ENCODE measurements at places on chromosomes 6 and 20.
A peak's percentile ranks its signal among the peaks of the same experiment; 100 is the strongest.

GRCh38 chr6:121573481-121573880 is 138.0 kb downstream of the GJA1 start:
- DNase-seq: no peak

- DNase-seq: no peak
Observed at GRCh38 chr6:88251301-88251700, 85.2 kb upstream of the CNR1 start.

- DNase-seq: peak; percentile 45
Observed at GRCh38 chr6:46491628-46492547, 639 bp upstream of the RCAN2 start.

DNA sequence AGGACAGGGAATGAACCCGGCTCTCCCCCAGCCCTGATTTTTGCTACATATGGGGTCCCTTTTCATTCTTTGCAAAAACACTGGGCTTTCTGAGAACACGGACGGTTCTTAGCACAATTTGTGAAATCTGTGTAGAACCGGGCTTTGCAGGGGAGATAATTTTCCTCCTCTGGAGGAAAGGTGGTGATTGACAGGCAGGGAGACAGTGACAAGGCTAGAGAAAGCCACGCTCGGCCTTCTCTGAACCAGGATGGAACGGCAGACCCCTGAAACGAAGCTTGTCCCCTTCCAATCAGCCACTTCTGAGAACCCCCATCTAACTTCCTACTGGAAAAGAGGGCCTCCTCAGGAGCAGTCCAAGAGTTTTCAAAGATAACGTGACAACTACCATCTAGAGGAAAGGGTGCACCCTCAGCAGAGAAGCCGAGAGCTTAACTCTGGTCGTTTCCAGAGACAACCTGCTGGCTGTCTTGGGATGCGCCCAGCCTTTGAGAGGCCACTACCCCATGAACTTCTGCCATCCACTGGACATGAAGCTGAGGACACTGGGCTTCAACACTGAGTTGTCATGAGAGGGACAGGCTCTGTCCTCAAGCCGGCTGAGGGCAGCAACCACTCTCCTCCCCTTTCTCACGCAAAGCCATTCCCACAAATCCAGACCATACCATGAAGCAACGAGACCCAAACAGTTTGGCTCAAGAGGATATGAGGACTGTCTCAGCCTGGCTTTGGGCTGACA is 28.8 kb upstream of the ZBP1 start:
- DNase-seq: no peak

DNA sequence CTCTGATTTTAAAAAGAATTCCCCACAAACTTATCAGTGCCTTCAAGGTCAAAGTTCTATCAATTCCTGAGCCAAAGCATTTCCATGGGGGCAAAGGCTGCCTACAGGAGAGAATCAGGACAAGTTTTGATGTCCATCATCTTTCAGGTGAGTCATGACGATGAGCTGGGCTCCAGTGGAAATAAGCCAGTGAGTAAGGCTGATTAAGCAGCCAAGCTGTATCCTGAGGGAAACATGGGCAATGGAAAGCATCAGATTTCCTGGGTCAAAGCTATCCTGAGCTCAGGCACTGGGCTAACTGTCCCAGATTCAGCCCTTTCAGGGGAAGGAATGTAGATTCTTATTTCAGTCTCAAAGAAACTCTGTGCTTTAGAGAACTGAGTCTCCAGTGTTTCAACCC is 377.4 kb downstream of the CD109 start:
- DNase-seq: no peak

DNA sequence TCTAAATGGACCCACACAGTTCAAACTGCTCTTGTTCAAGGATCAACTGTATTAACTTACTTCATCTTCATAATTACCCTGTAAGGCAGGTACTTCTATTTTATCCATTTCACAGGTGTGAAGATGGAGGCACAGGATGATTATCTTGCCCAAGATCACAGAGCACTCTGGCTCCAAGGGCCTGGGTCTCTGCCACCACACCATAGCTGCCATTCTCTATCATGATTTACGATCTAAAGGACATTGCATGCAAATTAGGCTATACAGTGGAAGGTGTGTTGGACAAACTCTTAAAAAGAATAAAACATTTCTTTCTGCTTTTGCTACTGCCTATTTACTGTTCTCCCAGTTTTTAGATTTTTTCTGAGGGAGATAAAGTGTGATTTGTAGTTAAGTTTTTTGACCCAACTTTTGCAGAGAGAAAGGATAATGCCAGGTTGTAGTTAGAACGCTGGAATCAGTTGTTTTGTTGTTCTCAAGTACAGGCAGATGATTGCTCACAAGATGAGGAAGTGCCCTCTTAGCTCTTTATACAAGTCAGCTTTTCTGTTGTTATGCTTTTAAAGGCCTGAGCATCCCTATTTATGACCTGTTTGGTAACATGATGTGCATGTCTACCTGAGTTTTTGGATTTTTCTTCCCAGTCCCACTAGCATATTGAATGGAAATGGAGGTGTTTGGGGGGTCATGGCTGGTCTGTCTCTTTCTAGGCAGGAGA is 247.9 kb downstream of the ZFAND3 start:
- no peak for DNase-seq

DNA sequence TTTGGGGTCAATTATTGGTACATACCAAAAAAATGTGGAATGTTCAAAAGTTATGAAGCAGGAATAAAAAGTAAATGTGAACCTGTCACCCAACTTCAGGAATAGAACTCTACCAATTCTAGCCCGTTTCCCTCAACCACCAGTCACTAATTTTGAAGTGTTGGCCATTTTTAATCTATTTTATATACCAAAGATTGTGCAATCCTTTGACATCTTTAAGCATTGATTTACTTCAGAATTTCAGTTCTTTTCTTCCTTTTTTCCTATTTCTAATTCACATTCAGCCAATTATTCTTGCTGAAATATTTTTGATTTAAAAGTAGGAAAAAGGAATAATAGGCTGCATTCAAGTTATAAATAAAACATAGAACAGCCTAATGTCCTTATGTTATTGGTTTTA is 46.9 kb upstream of the SMIM28 start:
- DNase-seq: no peak

DNA sequence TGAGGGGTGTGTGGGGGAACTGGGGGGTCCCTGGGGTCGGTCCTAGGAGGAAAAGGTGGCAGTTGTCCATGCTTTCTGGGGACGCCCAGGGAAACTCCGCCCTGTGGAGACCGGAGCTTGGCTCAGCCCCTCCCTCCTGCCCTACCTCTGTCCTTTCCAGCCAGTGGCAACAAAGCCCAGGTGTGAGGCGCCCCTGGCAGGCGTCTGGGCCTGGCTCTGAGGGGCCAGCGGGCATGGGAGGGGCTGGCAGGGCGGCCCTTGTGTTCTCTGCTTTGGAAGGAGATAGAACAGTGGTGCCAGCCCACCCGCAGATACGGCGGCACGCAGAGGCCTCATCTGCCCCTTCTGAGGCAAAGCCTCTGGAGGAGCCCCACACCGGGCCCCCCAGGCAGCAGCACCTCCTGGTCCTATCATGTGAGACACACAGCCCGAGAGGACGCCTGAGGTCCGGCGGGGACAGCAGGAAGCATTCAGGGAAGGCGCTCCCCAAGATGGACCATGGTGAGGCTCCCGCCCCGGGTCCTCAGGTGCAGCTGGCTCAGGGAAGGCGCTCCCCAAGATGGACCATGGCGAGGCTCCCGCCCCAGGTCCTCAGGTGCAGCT is 47.9 kb downstream of the YTHDF1 start:
- DNase-seq: no peak

Measured in right renal cortex interstitium (tissue), 3 donors.